ENCODE measurements at places on chromosomes 12 and 14.
A peak's percentile ranks its signal among the peaks of the same experiment; 100 is the strongest.

GRCh38 chr12:96247563-96247962 lies 53.4 kb downstream of the ELK3 start:
- no peak for DNase-seq

GRCh38 chr12:64780531-64781279 lies 21.5 kb upstream of the GNS start:
- DNase-seq: no peak

- no peak for DNase-seq
Observed at GRCh38 chr14:65301862-65302539, 110.5 kb upstream of the FUT8 start.

DNA sequence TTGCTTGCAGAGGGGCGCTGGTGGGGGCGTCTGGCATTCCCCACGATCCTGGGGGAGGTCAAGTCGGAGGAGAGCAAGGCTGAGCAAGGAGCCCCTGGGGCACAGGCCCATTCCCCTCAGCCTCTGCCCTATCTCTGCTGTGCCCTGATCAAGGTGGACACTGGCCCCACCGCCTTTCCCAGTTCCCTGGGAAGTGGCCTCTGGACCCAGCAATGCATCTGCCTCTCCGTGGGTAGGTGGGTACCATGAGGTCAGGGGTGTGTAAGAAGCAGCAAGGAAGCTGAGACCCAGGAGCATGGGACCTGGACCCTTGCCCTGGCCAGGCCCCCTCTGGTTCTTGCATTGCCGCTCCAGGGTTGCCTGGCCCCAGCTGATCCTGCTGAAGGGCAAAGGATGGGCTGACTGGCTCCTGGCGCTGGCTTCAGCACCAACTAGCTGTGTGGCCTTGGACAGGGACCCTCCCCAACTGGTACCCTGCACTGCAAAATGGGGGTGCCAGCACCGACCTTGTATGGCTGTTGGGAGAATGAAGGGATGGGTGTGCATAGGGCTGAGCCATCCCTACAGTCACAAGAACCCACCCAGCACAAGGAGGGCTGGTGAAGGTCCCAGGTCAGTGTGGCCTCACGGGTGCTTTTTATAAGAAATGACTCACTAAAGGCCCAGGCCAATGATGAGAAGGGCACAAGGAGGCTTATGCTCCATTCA lies 19.6 kb downstream of the SLC25A29 start:
- DNase-seq: no peak

- DNase-seq: peak; percentile 74
Observed at GRCh38 chr12:4855121-4855924, 54.4 kb upstream of the KCNA1 start.

- DNase-seq: no peak
Observed at GRCh38 chr14:103207388-103208072, 84.3 kb downstream of the TNFAIP2 start.

- DNase-seq: no peak
Observed at GRCh38 chr14:68230950-68231717, 411.6 kb downstream of the RAD51B start.

- no peak for DNase-seq
Observed at GRCh38 chr12:132365226-132365625, 35.8 kb upstream of the GALNT9 start.

- DNase-seq: no peak
Observed at GRCh38 chr14:64202716-64203115, 91.5 kb downstream of the ESR2 start.

All from fibroblast of skin of left quadriceps (primary cell).